H4 (cell line): ENCODE measurements at places on chromosomes 5 and 9.

DNA sequence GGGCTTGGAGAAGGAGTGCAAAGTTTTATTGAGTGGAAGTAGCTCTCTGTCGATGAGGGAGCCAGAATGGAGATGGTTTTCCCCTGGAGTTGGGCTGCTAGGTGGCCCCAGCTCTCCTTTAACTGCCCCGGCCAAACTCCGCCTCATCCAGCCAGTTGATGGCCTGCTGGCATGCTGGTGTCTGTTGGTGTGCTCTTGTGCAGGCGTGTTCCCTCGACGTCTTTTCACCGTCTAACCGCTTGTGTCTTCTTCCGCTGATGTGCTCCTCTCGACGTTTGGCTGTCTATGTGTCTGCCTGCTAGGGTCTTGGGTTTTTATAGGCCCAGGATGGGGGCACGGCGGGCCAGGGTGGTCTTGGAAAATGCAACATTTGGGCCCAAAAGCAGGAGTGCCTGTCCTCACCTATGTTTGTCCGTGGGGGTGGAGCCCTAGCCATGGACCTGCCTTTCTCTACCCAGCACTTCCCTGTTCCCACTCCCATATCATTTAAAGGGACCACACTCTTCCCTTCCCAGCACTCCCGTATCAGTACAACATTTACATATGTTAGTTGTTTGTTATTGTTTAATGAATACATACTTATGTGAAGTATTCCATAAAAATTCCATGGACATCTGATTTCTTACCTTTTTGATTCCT is 97.9 kb downstream of the CDC42SE2 start:
- no peak for DNase-seq

GRCh38 chr5:115246361-115246991 is 16.2 kb downstream of the PGGT1B start:
- DNase-seq = peak; percentile 44

DNA sequence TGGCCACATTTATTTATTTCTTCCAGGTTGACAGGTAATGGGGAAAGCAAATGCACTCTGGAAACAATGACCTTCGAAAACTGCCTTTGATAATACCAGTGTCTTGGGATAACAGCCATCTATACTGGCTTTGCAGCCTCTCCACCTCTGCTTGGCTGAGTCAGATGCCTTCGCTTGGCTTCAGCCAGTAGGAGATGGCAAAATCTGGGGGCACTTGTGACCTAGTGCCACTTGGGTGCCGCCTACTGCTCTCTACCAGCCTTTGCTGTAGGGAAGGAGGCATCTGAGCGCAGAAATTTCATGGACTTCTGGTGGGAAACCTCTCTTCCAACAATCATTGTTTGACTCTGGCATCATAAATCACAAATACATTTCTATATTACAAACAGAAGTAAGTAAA is 21.8 kb downstream of the FYB1 start:
- DNase-seq = no peak

DNA sequence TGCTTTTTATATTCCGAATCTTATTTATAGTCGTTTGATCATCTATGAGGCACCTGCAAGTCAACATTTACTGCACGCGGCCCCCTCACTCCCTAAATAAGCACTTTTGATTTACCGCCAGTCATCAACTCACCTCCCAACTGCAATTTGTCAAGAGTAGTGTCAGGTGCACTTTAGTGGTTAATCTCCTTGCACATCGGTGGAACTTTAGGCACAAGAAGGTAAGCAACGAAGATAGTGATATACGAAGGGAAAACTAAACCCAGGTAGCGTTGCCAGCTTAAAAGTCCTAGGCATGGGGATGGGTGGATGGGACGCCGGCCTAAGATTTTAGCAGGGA is 513 bp upstream of the RNF180 start:
- no peak for DNase-seq

- no peak for DNase-seq
These were observed 609.9 kb upstream of the ACO1 start for GRCh38 chr9:31774571-31774970.

GRCh38 chr5:181173027-181173419 is 25.6 kb downstream of the OR2V2 start:
- DNase-seq = peak; percentile 68

DNA sequence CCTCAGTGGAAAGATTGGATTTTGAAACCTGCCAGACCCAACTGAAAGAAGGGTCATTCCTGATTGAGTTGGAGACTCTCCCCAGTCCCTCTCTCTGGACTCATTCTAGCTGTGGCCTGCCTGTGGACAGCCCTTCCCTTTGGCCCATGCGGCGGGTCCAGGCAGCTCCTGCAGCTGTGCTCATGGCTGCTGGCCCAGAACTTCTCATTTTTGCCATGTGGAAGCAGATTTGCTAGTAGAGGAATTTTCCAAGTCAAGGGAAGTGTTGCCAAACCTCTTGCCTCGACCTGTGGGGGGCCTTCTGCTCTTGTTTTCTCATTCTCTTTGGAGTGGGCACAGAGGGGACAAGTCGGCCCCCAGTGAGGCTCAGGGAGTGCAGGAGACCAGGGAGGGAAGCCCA is 89.2 kb downstream of the ANKRD33B start:
- no peak for DNase-seq

GRCh38 chr5:124952079-124952478 is 205.6 kb upstream of the ZNF608 start:
- peak; percentile 74 for DNase-seq

DNA sequence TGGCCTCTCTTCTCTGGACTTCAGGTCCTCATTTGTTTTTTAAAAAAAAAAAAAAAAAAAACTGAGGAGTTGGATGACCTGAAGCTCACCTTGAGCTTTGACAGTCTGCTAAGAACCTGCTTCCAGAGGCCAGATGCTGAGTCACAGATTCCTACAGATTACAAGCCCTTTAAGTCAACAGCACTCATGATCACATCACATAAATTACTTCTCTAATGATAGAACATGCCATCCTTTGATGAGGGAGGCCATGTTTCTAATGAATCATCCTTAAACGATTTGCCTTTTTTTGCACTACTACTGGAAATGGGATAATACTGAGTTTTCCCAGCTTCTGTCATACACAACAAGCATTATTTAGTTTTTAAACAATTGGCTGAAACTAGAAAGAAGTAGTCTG is 34.2 kb upstream of the MYOT start:
- peak; percentile 80 for DNase-seq

DNA sequence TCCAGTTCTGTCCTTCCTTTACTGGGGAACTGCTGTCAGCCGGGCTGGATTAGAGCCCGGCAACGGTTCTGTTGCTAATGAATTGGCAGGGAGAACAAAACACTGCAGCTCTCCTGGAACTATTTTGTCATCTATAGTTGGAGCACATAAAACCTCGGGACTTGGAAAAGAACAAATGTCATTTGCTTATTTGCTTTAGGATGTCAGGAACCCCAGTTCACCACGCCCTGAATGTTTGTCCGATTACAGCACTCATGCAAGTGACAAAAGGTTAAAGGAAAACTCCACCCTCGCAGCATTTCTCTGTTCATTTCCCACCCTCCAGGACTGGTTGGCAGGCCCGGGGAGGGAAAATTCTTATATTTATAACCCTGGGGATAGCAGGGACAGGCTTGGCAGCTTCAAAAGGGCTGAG is 66.4 kb upstream of the PLPP1 start:
- DNase-seq = peak; percentile 96

GRCh38 chr9:120735415-120736126 is 21.3 kb upstream of the MEGF9 start:
- no peak for DNase-seq

DNA sequence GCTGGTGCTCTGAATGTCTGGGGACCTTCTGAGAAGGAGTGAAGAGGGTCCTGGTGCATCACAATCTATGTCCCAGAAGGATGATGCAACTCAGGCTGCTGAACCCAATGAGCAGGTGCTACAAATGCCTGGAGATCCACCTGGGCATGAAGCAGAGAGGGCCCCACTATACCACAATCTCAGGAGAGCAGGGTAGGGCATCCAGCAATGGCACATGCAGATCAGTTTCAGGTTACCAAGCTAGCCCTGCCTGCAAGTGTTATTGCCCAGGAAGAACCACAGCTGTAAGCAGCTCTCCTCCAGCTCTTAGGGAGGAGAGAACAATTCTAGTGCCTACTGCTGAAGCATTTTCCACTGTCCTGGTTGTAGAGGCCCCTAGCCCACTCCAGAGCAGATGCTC is 389.2 kb upstream of the TNC start:
- no peak for DNase-seq

GRCh38 chr9:124377551-124378406 is 37.5 kb downstream of the PSMB7 start:
- DNase-seq = no peak

- DNase-seq = no peak
These were observed 28.4 kb upstream of the IRX4 start for GRCh38 chr5:1910861-1911772.

- peak; percentile 75 for DNase-seq
These were observed 1.6 kb downstream of the B4GALT1 start for GRCh38 chr9:33165263-33166151.

DNA sequence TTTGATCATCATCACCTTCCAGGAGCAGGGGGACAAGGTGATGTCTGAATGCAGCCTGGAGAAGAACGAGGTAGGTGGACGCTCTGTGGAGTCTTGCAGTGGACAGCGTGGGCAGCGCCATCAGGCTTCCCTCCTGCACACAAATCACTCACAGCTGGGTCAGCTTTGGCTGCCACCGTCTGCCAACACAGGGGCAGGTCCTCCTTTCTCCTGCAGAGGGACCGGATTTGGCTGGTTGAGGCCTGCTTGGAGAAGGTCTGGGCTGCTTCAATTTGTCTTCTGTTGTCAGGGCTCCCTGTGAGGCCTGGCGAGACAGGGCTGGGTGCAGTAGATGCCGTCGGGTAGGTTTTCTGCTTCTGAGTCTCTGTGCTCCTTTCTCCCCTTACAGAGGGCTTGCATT is 180.6 kb downstream of the CACNA1B start:
- DNase-seq = no peak

DNA sequence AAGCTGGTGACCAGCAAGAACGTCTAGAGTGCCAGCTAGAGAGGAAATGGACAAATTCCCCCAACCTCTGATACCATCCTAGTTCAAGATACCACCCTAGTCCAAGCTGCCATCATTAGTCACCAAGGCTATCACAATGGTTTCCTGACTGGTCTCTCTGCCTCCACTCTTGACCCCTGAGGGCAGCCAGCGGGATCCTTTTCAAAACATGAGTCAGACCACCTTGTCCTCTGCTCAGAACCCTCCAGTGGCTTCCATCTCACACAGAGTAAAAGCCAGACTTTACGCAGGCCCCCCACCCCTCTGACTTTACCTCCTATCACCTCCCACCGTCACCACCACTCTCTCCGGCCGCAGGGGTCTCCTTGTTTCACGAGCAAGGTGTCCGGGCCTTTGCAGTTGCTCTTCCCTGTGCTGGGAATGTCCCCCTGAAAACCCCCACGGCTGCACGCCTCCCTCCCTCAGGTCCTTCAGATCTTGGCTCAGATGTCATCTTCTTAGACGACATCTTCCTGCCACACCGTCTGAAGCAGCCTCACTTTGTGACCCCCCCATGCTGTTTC is 42.2 kb upstream of the FBXW11 start:
- DNase-seq = no peak

- no peak for DNase-seq
These were observed 56.7 kb downstream of the GADD45G start for GRCh38 chr9:89661391-89661949.

DNA sequence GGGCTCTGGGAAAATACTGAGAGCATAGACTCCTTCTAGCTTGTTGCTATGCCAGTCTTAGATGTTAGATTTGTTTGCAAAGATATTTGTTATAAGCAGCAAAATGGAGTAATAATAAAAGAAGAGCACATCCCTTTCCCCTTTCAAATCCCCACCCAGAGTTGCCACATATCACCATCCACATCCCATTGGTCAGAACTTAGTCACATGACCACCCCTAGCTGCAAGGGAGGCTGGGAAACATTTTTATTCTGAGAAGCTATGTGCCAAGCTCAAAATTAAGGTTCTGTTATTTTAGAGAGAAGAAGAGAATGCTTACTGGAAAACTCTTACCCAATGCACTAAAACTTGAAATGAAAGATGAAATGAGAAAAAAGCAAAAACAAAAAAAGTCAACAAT is 193.9 kb upstream of the MVB12B start:
- no peak for DNase-seq

GRCh38 chr5:62791059-62791458 is 212.4 kb downstream of the LRRC70 start:
- DNase-seq = no peak

DNA sequence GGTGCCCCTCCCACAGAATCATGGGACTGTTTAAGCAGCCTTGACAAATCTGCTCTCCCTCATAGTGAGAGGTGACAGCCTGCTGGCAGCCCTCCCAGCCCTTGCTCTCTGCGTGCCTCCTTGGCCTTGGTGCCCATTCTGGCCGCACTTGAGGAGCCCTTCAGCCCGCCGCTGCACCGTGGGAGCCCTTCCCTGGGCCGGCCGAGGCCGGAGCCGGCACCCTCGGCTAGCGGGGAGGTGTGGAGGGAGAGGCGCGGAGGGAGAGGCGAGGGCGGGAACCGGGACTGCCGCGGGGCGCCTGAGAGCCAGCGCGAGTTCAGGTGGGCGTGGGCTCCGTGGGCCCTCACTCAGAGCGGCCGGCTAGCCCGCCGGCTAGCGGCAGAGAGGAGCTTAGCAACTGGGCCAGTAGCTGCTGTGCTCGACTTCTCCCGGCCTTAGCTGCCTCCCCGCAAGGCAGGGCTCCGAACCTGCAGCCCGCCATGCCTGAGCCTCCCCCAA is 125.9 kb upstream of the MYO10 start:
- no peak for DNase-seq

GRCh38 chr5:81965524-81965923 is 6.3 kb upstream of the ATG10 start:
- DNase-seq = no peak

DNA sequence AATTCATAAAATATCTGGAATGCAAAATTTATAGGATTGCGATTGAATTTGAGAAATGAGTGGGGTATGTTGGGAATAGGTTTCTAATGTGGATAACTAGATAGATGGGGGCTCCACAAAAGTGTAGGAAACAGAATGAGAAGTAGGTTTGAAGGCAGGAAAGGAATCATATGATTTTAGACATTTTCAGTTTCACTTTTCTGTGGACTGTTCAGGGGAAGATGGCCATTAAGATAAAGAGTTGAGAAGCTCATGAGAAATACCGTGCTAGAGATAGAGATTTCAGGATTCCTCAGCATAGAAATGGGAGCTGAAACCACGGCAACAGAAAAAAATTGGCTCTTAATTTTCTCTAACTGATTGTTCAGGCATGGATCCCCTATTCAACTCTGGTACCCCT is 163.4 kb upstream of the CD180 start:
- no peak for DNase-seq

GRCh38 chr5:78483809-78484521 is 123.5 kb downstream of the SCAMP1 start:
- DNase-seq = no peak

DNA sequence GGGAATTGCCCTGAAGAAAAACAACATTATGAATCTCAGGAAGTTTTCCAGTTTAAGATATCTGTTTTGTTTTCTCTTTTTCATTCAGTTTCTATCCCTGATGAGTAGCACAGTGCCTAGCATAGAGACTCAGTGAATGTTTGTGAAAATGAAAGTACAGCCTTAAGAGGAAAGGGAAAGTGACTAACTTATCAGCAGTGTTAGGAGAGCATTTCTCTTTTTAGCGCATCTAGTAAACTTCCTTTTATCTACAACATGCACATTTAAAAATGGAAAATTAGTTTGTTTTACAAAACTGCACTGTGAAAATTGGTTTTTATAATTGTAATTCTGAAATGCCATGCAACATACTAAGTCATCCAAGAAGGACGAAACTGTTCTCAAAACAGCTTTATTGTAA is 110.8 kb downstream of the SMARCA2 start:
- DNase-seq = no peak
